NCI-H1436 treated with DMSO at 0.1 percent for 48 hours (cell line): ENCODE measurements at places on chromosomes 12 and 14.

DNA sequence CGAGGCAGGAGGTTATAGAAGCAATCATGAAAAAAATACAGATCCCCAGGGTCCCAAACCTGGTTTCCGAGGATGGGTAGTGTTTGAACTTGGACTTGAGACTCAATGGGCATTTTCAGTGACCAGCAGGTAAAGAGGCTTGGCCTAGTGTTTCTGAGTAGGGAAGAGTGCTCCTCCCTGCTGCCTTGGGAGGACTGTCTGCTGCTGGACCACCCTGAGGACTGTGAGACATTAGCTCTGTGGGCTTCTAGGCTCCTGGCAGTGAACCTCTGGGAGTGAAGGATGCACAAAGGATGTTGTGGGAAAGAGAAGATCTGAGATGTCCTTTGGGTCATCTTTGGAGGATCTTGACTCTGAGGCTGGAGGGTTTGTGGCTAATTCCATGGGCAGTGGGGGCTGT lies 30.5 kb downstream of the ANKRD9 start:
- no peak for DNase-seq

DNA sequence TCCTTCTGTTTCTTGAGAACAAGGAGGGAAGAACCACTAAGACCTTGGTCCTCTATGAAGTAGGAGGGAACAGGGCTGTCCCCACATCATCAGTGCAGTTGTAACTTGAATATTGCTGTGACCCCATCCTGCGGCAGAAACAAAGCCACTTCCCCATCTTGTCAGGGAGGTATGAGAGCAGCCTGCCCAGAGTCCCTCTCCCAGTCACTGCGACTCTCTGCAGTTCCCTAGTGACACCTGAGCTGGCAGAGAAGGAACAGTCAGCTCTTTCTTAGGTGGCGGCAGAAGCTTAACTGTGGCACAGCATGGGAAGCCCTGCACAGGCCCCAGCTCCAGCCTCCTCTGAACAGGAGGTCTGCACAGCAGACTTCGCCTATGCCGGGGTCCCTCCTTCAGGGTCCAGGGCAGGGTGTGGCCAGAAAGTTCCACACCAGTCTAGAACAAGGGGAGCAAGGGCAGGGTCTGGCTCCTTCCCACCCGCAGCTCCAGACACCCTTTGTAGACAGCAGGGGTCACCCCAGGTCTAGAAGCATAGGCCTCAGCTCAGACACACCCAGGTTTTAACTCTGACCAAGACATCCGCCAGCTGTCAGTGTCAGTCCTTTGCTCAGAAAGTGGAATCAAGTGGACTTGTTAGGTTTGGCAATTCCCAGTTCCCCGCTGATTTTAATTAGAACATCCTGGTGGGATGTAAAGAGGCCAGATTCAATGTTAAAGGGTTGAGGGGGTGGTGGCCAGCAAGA lies 36.8 kb downstream of the DEGS2 start:
- DNase-seq = no peak

- DNase-seq = no peak
Measured at GRCh38 chr12:127450826-127451225, 816.1 kb upstream of the TMEM132C start.

GRCh38 chr14:29558516-29558915 lies 369.1 kb downstream of the PRKD1 start:
- no peak for DNase-seq

- DNase-seq = peak; percentile 60
Measured at GRCh38 chr12:11855983-11856374, 206.5 kb downstream of the ETV6 start.

DNA sequence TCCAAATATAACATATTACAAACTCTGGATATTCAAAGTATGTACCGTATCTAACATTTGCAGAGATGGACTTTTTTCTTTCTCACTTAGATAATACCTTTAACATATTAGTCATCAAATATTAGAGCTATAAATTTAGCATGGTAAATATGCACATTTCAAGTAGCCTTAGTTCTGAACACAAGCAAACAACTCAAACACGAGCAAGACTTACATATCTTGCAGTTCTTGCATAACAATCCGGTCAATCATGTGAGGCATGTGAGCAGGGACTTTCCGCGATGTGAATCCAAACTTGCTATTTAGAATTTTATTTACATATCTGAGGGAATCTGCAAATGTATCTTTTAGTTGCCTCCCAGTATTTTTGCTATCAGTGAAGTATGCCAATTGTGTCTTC lies 22.1 kb upstream of the SYCP3 start:
- no peak for DNase-seq
